CD4-positive, alpha-beta T cell treated with Interleukin-15 for 1 hour (primary cell): ENCODE measurements at places on chromosomes 7 and 10.

- DNase-seq: no peak
Observed at GRCh38 chr7:118615681-118616080, 391.2 kb downstream of the ANKRD7 start.

DNA sequence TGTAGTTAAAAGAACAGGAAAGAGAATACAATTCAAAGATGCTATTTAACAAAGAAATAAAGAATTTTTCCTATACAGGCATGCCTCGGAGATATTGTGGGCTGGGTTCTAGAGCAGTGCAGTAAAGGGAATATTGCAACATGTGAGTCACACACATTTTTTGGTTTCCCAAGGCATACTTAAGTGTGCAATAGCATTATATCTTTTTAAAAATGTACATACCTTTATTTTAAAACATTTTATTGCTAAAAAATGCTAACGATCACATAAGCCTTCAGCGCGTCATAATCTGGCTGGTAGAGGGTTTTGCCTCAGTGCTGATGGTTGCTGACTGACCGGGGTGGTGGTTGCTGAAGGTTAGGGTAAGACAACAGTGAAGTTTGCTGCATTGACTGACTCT is 54.4 kb downstream of the ESYT2 start:
- DNase-seq: no peak

GRCh38 chr7:11216276-11216675 is 242.6 kb downstream of the PHF14 start:
- DNase-seq: no peak

DNA sequence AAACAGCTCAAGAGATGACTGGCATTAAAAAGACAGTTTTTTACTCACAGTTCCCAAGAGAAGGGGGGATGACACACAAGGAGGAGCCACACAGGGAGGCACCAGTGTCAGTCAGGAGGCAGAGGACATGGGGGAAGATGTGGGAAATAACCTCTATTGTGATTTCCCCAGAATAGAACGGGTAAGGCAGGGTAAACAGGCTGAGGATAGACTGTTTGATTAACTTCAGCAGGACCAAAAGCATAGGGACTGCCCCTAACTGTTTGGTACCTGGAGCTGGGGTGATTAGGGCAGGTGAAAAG is 60.7 kb downstream of the RAPGEF5 start:
- DNase-seq: no peak

GRCh38 chr7:30427296-30428070 is 51.1 kb downstream of the NOD1 start:
- DNase-seq: no peak

- no peak for DNase-seq
Observed at GRCh38 chr10:74377476-74377875, 226.5 kb downstream of the ADK start.

DNA sequence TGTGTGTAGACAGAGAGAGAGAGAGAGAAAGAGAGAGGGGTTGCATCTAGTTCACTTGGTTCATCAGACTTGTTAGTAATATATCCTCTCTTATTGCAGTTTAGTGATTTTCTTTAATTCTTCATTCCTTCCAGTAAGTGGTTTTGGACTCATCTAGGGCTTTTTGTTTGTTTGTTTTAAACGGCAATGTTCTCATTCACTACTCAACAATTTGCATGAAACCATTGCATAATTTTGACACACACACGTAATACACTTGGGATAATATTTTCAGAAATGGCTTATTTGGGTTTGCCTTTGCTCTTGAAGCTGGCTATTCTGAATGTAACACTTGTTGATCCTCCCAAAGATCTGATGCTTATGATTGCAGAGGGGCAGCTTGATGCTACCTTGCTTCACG is 16.4 kb upstream of the ZNF32 start:
- DNase-seq: no peak

- DNase-seq: no peak
Observed at GRCh38 chr7:7861211-7861633, 107.4 kb upstream of the GLCCI1 start.

GRCh38 chr7:42071372-42072261 is 165.4 kb downstream of the GLI3 start:
- no peak for DNase-seq

DNA sequence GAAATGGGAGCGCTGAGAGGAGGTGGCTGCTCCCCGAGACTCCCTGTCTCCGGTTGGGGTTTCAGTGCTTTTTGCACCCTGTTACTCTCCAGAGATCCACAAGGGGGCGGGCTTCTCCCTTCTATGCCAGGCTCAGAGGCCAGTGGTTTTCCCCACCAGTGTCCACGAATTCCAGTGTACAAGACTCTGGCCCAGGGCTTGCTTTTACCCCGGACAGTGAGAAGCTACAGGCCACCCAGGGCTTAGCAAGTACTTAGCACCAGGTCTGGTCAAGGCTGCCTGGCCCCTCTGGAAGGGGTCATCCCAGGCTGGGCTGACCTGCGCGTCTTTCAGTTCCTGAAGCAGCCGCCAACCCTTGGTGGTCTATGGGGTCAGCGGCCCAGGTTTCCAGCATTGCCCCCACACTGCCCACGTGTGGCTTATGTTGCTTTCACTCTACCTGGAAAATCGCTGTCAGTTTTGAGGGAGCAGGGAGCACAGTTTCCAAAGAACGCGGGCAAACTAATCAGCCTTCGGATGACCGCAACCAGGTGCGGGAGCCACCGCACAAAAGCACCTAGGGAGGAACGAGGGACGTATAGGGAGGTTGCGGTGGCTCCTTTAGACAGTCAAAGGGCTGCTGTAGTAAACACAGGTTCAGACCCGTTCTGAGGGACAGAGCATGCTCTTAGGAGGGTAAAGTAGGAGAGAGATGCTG is 6.8 kb downstream of the CYP26A1 start:
- no peak for DNase-seq

- no peak for DNase-seq
Observed at GRCh38 chr7:102305414-102306268, 19.0 kb downstream of the SH2B2 start.

DNA sequence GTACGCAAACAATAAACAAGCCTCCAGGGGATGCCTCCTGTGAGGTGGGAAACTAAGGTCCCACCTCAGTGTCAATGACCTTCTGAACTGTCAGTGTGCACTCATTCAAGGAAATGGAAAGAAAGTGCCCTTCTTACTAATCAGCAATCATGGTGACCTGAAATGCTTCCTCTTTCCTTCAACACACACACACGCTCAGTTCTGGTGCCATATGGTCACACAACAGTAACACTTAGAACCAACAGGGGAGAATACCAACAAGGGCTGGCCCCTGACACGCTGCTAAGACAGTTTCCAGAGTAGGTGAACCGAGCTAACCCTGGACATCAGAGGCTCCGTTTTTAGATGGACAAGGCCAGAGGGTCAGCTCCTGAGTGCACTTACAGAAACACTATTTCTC is 42.1 kb upstream of the EFCAB10 start:
- DNase-seq: no peak

DNA sequence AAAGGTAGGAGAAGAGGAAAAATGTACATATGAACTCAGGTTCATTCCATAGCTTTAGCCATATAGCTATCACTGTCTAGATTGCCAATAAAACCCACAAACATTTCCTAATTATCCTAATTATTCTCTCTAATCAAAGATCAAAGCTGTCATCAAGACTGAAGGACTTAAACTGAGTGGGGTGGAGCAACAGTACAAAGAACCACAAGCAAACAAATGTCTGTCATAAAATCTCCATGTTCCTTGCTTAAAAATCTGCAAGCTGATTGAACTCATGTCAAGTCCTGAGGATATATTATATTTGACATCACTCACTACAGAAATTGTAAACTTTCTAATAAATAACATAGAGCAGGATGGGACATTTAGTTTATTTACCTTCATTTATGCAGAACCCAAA is 315.9 kb downstream of the SNX13 start:
- DNase-seq: no peak

GRCh38 chr7:132568962-132569361 is 7.3 kb downstream of the PLXNA4 start:
- no peak for DNase-seq

GRCh38 chr7:19377611-19378344 is 232.6 kb upstream of the FERD3L start:
- DNase-seq: no peak

DNA sequence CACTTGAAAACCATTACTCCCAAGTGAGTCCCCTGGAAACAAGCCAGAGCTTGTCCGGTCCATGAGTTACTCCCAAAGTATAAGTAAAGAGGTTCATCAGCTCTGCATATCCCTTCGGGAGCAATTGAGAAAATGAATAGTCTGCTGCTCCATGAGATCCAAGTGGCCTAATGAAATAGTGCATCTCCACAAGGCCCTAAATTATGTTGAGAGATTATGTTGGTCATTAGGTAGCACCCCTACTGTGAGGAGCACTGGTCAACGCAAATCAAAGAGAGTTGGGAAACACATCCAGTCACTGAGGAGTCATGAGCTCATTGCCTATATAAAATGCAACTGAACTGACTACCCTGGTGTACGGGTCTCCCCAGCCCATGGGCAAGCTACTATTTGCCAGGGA is 205.5 kb upstream of the AOAH start:
- DNase-seq: no peak

- DNase-seq: no peak
Observed at GRCh38 chr7:70457482-70457881, 674.5 kb upstream of the GALNT17 start.

DNA sequence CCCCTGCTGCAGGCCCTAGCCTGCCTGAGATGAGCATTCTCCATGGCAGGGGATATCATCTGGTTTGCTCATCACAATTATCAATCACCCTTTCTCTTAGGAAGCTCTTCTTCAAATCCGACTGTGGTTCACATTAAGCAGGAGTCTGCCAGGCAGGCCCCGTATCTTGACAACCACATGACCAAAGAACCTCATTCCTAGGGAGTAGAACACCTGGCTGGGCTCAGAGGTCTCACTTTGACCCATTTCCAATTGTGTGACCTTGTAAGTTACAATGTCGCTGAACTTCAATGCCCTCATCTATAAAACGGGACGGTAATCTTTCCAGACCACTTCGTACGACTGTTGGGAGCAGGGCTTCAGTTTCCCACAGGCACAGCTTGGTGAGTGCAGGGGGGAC is 156.4 kb upstream of the PCBD1 start:
- DNase-seq: no peak

DNA sequence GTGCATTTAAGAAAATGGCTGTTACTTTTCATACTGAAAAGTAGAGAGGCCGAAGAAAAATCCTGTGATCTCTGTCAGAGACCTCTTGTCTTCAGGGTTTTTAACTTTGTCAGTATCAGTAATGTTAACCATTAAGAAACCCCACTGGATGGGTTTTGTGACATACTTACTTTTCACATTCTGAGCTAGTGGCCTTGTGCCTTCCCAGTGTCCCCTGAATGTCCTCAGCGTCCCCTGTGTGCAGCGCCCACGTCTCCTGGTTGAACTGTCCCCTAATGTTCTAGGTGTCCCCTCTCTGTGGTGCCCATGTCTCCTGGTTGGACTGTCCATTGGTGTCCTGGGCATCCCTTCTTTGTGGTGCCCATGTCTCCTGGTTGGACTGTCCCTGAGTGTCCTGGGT is 9.6 kb downstream of the DYNC2I1 start:
- no peak for DNase-seq

GRCh38 chr7:38801786-38802185 is 107.2 kb downstream of the VPS41 start:
- DNase-seq: no peak

DNA sequence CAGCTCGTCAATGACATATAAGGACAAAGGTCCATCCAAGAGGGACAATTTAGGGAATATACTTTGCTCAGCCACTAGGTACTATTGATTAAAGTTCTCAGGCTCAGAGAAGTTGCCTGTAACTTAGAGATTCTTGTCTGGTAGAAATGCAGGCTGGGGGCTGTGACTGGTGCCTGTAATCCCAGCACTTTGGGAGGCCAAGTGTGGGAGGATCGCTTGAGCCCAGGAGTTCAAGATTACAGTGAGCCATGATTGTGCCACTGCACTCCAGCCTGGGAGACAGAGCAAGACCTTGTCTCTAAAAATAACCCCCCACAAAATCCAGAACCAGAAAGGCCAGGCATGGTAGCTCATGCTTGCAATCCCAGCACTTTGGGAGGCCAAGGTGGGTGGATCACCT is 36.2 kb upstream of the ACTR3B start:
- no peak for DNase-seq

DNA sequence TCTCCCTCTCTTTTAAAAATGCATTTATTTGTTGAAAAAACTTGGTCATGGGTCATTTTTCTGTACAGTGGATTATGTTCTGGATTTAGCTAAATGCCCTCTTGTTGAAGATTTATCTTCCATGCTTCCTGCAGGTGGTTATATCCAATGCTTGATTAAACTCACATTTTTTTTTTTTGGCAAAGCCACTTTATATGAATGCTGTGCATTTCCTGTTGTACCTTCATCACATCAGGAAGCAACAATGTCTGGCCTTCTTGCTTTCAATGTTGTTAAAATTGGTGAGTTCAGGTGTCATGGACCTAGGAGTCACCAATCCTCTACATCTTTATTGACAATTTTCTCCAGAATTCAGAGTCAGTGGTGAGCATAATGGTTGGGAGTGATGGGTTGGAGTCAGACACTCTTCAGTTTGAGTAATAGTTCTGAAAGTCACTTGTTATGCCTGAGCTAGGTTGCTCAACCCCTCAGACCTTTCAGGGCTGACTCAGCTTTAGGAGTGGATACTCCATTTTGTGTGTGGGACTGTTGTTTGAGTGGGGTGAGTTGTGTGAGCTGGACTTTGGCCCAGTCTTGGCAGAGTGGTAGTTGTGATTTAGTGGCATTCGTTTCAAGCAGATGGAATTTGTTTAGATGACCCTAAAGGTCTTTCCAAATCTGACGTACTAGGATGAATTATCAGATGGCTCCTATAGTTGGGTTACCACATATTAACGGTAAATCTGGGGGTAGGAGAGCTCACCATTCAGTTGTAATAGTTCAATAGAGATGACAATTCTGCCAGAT is 213.5 kb upstream of the ZNF32 start:
- DNase-seq: no peak

DNA sequence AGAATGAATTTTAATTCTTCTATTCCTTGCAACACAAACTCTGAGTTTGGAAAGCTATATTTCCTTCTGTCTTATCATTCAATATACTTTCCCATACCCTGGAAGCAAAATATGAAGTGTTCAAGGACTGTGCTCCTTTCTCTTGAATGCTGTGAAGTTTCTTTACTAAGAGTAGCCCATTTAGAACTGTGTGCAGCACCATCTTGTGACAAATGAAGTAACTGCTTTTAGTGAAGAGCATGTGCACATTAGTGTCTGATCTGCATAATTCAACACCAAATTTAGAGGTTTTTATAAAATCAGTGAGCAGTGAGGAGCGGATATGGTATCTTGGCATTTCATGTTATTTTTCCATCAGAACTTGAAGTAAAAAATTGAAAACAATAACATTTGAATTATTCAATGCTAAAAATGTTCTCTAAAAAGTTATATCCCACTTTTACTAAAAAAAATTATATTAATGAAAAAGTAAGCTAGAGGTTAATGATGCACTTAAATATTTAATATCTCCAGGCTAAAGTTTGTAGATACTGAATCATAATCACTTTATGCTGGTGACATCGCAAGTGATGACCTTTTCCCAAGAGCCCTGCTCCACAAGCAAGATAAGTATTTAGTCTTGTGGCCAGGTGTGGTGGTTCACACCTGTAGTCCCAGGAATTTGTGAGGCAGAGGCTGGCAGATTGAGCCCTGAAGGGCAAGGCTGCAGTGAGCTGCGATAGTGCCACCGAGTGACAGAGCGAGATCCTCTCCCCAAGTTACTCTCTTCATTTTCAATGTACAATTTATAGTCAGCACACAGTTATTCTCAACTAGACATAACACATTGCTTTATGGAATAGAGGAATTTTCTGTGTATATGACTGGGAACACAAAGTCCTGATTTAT is 108.8 kb upstream of the PCLO start:
- no peak for DNase-seq

GRCh38 chr10:127449490-127449889 is 99.6 kb upstream of the NPS start:
- no peak for DNase-seq
